ENCODE measurements at places on chromosomes 5 and 9. TPM values are rescaled to one million over a fixed set of nuclear protein-coding genes. Genes with fewer than 3 reads are reported as not detected.

DNA sequence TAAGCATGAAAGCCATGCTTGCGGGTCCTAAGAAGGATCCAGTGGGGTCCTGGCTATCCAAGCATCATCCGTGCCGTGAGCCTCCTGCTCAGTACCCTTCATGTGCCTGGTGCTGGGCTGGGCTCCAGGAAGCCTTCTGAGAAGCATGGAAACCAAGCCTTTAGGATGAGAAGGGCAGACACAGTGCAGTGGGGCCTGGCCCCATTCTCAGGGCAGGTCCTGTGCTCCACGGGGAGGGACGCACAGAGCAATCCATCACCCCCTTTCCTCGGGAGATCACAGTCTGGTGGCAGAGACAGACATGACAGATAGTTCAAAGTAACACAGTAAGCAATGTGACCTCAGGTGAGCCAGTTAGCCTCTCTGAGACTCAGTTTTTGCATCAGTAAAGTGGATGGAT is 76.9 kb downstream of the RGS3 start:
- H3K27me3 ChIP-seq, result no peaks in the 10 kb centered on the region
- no peaks in the 10 kb centered on the region for H3K4me1 ChIP-seq
- no peaks in the 10 kb centered on the region for H3K36me3 ChIP-seq
- no peak overlapping the region for H3K4me3 ChIP-seq
- no peak for DNase-seq

DNA sequence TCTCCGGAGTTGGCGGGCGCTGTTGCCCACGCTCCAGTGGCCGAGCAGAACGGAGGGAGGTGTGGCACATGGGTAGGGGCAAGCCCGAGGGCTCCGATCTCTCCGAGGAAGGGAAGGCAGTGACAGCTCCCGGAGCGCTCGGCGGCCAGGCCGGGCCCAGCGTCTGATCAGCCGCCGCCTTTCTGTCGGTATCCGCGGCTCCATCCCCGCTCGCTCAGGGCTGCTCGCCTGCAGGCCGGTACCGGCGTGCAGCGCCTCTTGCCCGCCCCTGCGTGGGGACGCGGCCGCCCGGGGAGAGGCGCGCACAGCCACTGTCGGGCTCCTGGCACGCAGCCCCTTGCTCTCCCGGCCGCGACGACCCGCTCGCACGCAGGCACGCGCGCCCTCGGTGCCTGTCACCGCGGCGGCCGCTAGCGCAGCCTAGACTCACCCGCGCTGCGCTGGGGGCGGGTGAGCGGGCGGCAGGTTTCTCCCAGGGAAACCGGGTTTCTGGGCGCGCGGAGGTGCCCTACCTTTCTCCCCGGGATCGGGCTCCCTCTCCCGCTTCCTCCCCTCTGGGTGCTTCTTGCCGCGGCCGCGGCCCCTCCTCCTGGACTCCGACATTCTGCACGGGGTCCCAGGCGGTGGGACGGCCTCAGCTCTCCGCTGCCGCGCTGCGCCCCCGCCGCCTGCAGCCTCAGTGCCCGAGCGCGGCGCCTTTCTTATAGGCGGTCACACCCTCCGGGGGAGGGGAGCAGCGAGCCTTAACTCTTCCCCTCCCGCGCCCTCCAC is 108.4 kb downstream of the PSD2 start:
- H3K27me3 ChIP-seq, result no peaks in the 10 kb centered on the region
- H3K4me3 ChIP-seq, result peak overlapping the region; percentile 37
- no peaks in the 10 kb centered on the region for H3K36me3 ChIP-seq
- peaks cover 10% of the 10 kb centered on the region for H3K4me1 ChIP-seq
- no peak for DNase-seq

- H3K4me1 ChIP-seq, result no peaks in the 10 kb centered on the region
- H3K27ac ChIP-seq, result no peak overlapping the region
- H3K27me3 ChIP-seq, result no peaks in the 10 kb centered on the region
Measured at GRCh38 chr9:91071184-91071990, 269.8 kb downstream of the SYK start.

GRCh38 chr5:151881621-151882225 is 42.9 kb downstream of the GLRA1 start:
- no peaks in the 10 kb centered on the region for H3K27me3 ChIP-seq
- no peaks in the 10 kb centered on the region for H3K36me3 ChIP-seq
- DNase-seq, result no peak
- H3K4me3 ChIP-seq, result no peak overlapping the region

The SLC31A2 gene
- 5.3 TPM for total RNA-seq

The PCDHA2 gene
- not detected for total RNA-seq

The MARCHF11 gene
- total RNA-seq, result not detected

DNA sequence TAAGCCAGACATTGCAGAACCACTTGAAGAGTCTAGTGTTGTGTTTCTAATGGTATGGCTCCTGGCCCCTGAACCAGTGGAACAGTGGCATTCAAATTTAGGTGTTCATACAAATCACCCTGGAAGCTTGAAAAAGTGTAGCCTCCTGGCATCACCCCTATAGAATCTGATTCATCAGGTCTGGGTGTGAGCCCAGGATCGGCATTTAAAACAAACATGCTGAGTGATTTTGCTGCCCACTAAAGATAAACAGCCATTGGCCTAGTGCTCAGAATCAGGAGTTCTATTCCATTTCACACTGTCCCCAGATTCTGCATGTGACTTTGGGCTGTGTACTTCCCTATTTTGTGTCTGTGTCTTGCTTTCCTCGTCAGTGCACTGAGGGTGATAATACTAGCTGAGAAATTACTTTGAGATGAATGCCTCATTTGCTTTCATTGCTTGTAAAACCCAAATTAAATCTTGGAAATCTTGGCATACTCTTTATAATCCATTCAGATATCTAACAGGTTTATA is 241.5 kb upstream of the CLINT1 start:
- no peak overlapping the region for H3K27ac ChIP-seq
- DNase-seq, result no peak
- no peaks in the 10 kb centered on the region for H3K36me3 ChIP-seq
